ENCODE measurements at places on chromosomes 12 and 14.

GRCh38 chr14:93036652-93037345, 78.9 kb downstream of the ITPK1 start:
- no peak for DNase-seq

- no peak for DNase-seq
These were observed 4.8 kb upstream of the KCNA5 start for GRCh38 chr12:5038781-5039311.

GRCh38 chr12:80598004-80598606, 109.3 kb upstream of the MYF6 start:
- no peak for DNase-seq

GRCh38 chr14:51562816-51563215, 88.9 kb upstream of the FRMD6 start:
- no peak for DNase-seq

DNA sequence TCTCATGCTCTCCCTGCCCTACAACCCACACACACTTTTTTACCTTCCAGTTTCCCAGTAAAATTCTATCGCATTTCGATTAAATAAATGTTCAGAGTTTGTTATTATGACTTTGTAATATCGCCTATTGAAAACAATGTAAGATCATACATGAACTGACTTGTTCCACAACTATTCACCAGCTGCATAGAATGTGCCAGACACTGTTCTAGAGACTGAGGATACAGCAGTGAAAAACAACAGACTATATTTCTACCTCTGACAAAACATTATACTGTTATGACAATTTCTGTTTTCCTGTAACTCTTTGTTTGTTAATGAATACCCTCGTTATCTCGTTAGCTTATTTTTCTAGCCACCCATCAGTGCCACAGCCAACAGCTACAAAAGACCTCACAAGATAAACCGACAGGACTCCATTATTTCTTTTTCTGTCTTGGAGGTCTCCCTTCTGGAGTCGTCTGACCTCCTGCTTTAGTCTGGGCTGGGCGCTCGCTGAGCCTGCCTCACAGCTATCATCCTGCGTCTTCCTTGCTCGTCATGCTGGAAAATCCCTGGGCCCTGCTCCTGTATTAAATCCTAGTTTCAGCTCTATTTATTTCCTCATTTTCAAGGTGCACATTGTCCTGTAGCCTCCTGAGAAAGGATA, 498.9 kb downstream of the DIO2 start:
- no peak for DNase-seq

- DNase-seq = no peak
These were observed 10.1 kb downstream of the MIA2 start for GRCh38 chr14:39243831-39244230.

DNA sequence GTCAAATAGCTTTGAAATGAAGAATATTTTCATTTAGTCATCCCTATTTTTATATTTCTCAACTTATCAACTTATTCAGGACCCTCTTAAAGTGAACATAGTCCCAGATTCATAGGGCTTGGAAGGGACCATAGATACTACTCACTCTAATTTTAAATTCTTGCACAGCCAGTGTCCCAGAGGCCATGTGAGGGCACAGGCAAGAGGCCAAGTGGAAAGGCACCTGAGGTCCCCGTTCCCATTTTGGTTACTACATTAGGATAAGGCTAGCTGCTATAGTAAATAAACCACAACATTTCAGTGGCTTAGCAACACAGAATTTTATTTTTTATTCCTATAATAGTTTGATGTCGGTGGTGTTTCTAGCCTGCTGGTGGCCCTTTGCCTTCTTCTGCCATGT, 227.8 kb downstream of the SPTSSA start:
- DNase-seq = no peak

GRCh38 chr14:55838529-55839052, 258.6 kb downstream of the KTN1 start:
- no peak for DNase-seq

- DNase-seq = no peak
These were observed 76.3 kb downstream of the MAP1LC3B2 start for GRCh38 chr12:116635487-116635886.

DNA sequence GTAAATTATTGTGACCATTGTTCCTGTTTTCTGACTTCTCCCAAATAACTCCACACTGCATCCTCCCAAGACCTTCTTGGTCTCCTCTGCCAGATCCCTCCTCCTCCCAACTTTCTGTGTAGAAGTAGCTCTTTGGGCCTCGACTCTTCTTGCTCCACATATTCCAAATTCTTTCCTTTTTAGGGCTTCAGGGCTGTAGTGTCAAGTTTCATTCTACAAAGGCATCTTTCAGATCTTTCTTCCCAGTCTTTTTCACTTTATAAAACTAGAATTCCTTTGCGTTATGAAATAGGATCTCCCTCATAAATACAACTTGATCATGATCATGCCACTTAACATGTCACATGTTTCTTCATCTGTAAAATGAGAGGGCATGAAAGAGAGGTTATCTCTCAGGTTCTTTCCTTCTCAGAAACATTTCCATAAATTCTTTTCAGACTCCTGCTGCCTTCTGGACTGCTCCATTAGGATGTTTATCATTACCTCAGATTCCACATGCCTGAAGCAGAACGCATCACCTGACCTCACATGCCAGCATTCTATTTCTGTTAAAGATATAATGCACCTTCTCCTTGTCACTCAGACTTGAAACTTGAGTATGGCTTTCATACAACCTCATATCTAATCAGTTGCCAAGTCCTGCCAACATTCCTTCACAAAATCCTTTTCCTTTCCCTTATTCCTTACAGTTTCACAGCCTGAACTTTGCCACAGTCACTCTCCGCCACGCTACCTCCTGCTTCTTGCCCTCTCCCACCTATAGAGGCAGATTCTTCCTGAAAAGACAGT, 8.5 kb downstream of the SLC38A1 start:
- DNase-seq = no peak

- no peak for DNase-seq
These were observed 4.7 kb upstream of the MDM1 start for GRCh38 chr12:68336889-68337303.

GRCh38 chr12:53577941-53578352, 48.2 kb downstream of the ATF7 start:
- no peak for DNase-seq

DNA sequence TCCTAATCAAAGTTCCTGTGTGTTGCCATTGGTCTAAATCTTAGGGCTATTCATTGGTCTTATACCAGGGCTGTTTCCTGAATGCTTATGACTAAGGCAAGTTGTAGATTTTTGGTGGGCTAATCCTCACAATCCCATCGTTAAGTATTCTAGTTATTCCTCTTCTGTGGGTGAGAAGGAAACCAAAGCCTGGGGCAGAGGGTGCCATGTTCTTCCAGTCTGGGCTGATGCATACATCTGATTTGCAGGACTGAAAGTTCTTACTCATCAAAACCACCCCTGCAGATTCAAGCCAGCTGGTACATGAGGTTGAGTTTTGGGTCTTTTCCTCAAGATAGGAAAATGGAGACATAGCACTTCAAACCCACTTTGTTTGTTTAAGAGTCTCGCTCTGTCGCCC, 25.7 kb downstream of the PPP1CC start:
- no peak for DNase-seq

DNA sequence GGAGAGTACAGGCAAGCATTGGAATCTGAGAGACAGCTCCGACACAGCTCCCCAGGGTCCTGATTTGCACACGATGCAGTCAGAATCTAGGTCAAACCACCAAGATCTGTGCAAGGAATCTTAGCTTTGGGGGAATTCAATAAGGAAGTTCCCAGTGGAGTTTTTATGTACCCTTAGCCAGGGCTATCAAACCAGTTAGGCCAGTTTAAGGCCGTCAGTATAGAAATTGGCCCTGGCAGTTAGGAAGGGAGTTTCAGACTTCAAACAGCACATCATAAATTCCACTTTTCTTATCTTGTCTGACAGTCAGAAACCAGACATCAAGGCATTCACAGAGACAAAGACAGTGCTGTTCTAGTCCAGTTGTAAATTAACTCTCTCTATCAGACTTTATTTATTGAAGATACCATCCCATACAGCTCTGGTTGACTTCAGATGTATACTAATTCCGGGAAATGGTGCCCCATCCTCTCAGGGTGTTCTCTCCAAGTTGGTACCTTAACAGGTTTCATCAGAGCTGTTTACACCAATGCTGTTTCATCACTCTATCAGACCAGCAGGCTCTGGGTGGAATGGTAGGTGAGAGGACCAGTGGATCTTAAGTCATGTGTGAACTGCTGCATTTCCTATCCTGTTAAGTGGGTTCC, 157.5 kb upstream of the ATF7IP start:
- DNase-seq = no peak

GRCh38 chr14:92956961-92957360, 34.0 kb downstream of the CHGA start:
- DNase-seq = no peak

DNA sequence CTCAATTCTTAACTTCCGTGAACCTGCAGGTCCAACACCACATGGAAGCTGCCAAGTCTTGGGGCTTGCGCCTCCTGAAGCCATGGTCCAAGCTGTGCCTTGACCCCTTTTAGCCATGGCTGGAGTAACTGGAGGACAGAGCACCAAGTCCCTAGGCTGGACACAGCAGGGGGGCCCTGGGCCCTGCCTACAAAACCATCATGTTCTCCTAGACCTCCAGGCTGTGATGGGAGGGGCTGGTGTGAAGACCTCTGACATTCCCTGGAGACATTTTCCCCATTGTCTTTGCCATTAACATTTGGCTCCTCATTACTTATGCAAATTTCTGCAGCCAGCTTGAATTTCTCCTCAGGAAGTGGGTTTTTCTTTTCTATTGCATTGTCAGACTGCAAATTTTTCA, 570.1 kb downstream of the FSCB start:
- DNase-seq = no peak

DNA sequence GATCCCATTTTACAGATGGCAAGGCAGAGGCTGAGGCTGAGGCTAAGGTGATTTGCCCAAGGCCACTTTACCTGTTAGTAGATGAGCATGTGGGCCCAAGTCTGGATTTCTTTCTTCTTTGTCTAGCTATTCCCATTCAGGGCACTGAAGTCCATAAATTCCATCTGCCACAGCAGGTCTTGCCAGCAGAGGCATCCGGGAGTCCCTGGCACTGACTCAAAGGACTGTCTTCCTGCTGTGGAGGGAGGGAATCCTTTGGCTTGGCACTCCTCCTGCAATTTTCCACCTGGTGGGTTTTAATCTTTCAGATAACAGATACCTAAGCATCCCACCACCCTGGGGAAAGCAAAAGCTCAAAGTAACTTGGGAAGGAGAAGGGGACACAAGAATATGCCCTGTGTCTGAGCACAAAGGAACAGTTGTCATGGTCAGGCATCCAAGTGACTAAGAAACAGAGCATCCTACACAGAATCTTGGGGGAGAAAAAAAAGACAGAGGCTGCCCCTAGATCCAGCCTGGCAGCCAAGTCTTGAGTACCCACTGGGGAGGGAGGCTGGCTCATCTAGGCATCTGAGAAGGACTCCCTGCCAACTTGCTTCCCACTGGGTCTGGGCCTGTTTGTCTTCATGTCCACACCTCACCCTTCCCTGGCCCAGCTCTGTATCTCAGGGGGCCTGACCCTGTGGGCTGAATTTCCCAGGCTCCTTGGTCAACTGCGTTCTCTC, 35.6 kb upstream of the CMKLR1 start:
- DNase-seq = no peak

DNA sequence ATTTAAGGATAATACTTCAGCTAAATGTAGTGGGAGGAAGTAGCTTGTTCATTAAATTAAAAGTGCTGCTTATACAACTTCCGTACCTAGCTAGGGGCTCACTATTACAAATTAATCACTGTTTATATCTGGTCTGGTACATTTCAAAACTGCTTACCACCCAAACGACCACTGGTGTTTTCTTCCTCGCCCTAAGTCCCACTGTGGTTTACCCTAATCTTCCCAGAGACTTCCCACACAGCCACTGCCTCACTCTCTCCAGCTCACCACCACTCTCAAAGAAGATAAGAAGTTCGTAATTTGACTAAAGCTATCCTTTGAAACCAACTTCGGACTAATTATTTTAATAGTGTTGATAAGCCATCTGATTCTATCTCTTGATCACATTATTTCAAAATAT, 62.6 kb downstream of the PLXNC1 start:
- no peak for DNase-seq

DNA sequence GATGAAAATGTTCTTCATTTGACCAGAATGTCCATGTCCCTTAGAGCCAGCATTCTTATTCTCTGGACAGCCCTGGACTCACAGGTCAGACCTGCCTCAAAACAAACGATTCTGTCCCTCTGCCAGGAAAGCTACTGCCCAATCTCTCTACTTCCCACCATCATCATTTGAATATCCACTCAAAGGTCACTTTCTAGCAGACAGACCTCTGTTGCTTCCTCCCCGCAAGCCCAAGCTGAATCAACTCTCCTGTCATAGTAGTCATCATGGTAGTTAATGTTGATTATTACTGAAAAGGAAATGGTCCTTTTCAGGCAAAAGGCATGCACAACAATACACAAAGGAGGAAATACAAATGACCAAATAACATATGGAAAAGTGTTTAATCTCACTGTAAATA, 39.6 kb upstream of the CPM start:
- DNase-seq = no peak

DNA sequence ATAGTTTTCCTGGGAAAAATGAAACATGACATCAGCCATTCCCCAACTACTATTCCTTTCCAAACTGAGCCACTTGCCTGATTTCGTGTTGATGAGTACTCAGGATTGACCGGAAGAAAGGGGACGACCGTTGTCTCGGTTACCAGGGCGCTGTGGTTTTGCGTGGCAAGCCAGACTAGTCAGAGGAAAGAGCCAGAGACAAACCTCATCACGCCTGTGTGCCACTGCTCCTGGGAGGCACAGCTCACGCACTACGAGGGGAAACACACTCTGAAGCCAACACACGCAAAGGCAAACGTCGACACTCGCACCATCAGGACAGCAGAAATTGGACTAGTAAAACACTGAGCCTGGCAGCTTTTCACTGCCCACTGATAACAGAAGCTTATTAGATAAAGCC, 35.0 kb downstream of the GIT2 start:
- DNase-seq = no peak

DNA sequence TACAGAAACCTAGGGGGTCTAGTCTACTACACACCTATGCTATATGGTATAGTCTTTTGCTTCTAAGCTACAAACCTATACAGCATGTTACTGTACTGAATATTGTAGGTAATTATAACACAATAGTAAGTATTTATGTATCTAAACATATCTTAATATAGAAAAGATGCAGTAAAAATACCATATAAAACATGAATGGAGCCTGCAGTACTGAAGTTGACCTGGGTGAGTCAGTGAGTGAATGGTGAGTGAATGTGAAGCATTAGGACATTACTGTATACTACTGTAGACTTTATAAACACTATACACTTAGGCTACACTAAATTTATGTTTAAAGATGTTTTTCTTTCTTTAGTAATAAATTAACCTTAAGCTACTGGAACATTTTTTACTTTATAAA, 13.1 kb upstream of the ABCD2 start:
- DNase-seq = no peak
